ENCODE measurements at places on chromosomes 16 and 17. TPM values are rescaled to one million over a fixed set of nuclear protein-coding genes. Genes with fewer than 3 reads are reported as not detected.

The ITGAL gene
- not detected for total RNA-seq

The KRTAP4-1 gene
- not detected for total RNA-seq

The CACNG3 gene
- total RNA-seq = not detected

The KIF19 gene
- not detected for total RNA-seq

The PLEKHH3 gene
- 15.5 TPM for total RNA-seq

Data from fibroblast of the aortic adventitia (primary cell).